ENCODE measurements at places on chromosomes 6 and 20.

DNA sequence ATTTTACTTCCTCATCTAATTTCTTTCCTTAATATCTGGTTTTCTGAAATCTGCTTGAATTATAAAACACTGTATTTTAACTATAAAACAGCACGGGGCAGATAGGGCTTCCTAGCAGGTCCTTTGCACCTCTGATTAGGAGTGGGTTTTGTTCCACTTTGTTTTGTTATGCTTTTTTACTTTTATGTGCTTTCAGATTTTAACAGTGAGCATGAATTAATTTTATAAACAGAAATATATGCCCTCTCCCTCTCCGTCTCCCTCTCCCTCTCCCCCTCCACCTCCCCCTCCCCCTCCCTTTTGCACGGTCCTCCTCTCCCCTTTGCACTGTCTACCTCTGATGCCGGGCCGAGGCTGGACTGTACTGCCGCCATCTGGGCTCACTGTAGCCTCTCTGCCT, 14.3 kb downstream of the GPX6 start:
- DNase-seq, result no peak

DNA sequence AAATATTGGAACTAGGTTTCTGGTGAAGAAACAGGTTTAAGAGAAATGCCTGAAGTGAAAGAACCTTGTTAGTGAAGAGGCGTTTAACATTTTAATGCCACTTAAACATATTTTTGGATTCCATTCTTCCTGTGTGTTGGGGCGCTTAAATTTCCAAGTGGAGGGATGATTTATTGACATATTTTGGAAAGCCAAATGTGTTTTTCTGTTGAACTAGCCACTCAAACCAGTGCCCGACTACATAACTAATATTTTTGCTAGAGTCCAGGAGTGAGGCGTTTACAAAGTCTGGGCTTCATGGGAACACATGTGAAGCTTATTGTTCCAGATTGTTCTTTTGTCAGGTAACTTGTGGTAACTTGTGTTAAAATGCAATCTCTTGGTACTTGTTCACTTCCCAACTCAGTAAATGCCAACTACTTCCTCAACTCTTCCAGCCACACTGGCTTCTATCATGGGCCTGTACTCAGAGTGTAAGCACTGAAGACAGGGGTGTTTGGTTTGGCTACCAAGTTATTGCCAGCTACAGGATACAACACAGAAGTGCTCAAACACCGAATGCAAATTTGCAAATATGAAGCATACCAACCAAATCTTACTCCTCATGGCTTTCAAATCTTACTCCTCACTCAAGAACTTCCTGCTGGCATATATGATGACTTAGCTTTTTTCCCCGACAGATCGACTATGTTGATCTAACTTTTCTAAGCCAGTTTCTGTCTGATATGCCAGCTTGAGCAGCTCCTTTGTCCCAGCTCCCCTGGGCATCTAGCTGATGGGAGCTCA, 2.0 kb upstream of the ZNFX1 start:
- DNase-seq, result no peak

GRCh38 chr6:35161776-35162607, 20.9 kb upstream of the TCP11 start:
- no peak for DNase-seq

- DNase-seq, result no peak
Measured at GRCh38 chr6:70520575-70520974, 46.2 kb upstream of the SDHAF4 start.

GRCh38 chr6:87444362-87444761, 28.4 kb upstream of the SLC35A1 start:
- no peak for DNase-seq

- DNase-seq, result no peak
Measured at GRCh38 chr6:111842271-111842822, 30.9 kb downstream of the FYN start.

DNA sequence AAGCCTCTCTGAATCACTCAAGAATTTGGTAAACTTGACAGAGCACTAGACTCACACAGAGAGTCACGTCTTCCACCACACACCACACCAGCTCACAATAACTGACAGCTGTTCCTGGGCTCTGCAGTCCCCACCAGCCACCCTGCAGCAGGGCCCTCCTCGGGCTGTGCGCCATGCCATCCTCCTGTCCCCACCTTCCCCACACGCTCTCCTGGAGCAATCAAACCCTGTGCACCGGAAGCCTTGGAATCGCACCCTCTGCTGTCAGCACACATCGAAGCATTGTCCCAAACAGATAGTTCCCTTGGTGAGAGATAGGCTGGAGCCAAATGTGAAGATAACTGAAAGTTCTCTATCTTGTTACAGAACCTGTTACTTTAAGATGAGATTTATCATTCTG, 191.0 kb downstream of the TBXT start:
- no peak for DNase-seq

DNA sequence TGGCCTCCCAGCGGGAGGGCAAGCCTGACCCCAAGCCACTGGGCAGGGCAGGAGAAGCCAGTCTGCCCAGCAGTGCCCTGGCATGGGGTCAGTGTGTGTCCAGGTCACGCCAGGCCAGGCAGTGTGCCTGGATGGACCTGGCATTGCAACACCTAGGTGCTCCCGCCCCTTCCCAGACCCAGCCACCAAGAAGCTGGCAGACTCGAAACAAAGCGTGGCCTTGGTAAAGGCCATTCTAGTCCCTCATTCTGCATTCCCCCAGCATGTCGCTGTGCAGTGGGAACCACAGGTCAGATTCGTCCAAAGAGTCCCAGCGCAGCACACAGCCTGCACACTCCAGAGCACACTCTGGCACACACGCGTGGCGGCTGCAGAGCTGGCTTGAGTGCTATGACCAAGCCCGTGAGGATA, 19.3 kb upstream of the APMAP start:
- DNase-seq, result peak; percentile 28

- no peak for DNase-seq
Measured at GRCh38 chr6:64838726-64839125, 868.3 kb downstream of the EYS start.

GRCh38 chr20:62210496-62210855, 9.6 kb downstream of the HRH3 start:
- DNase-seq, result no peak

GRCh38 chr6:114121913-114122662, 151.1 kb upstream of the HDAC2 start:
- DNase-seq, result no peak

DNA sequence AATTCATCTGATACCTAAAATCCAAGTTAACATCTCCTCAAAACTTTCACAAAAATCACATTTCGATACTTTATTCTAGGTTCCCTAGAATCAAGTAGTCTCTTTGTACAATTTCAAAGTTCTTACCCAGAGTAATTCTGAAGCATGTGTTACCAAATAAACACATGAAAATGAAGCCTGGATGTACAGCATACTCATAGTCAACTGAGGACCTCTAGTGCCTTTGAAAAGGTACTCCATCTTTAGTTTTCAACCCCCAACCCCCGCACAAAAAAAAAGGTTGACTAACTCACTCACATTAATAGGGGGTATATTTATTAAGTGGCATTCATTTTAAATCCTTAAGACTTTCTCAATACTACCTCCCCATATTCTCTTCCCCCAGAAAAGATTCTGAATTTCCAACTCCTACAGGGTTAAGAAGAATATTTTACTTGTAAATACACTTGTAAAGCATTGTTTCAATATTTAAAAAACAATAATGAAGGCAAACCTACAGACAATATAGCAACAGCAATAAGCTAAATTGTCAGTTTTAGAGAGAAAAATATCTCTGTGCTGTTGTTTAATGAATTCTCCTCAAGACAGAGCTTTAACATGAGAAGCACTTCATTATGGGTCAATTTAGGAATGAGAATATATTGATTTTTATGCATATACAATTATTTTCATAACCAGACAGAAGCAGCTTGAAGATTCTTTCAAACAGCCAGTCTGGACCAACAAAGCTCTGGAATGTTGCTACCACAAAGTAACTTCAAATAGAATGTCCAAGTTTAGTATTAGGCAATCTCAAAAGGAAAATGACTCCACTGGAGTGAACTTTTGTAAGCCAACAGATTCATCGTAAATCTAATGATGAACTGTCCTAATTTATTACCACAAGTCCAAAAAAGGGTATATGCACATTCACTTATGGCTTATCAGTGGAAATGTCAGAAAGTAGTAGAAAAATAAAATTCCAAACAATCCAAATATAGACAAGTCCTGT, 3.3 kb downstream of the PLN start:
- no peak for DNase-seq

DNA sequence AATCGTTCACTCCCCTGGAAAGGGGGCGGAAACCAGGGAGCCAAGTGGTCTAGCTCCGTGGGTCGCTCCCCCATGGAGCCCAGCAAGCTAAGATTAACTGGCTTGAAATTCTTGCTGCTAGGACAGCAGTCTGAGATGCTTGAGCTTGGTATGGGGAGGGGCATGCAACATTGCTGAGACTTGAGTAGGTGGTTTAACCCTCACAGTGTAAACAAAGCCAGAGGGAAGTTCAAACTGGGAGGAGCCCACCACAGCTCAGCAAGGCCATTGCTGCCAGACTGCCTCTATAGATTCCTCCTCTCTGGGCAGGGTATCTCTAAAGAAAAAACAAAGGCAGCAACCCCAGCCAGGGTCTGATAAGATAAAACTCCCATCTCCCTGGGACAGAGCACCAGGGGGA, 43.2 kb downstream of the COL21A1 start:
- no peak for DNase-seq

DNA sequence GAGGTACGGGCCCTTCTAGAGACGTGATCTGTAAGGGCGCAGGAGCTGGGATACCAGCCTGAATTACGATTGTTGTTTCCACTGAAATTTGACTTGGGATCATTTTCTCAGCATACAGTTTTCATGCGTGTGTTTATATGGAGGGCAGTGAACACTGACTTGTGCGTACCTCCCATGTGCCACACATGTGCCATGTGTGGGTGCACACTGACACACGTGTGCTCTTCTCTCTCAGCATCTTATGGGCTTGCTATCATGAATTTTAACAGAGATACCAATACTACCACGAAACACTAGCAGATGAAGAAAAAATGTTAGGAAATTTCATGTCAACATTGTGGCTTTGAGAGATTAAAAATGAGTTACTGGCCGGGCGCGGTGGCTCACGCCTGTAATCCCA, 39.1 kb downstream of the L3MBTL3 start:
- no peak for DNase-seq

GRCh38 chr20:58944610-58945009, 36.4 kb upstream of the NELFCD start:
- DNase-seq, result no peak

DNA sequence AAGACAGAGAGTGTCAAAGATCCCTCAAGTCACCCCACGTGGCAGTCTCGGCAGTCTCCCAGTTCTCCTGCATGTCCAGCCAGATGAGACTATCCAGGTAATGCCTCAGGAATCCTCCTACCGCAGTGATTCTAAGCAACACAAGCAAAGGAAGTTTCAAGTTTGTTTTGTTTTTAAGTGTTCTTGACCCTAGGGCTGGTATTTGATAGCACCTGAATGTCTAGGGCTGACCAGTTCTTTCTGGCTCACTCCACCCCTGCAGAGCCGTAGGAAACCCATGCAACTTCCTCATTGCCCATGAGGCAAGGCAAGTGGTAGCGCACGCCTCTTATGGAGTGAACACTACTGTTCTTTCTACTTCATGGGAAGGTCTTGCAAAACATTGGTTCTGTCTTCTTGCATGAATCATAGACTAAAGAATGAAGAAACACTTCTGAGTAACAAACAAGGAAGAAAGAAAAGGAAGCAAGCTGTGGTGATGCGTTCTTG, 24.8 kb upstream of the FOXQ1 start:
- DNase-seq, result no peak

- no peak for DNase-seq
Measured at GRCh38 chr6:21188505-21189223, 404.9 kb upstream of the SOX4 start.

- no peak for DNase-seq
Measured at GRCh38 chr6:125981571-125982185, 4.7 kb upstream of the TRMT11 start.

DNA sequence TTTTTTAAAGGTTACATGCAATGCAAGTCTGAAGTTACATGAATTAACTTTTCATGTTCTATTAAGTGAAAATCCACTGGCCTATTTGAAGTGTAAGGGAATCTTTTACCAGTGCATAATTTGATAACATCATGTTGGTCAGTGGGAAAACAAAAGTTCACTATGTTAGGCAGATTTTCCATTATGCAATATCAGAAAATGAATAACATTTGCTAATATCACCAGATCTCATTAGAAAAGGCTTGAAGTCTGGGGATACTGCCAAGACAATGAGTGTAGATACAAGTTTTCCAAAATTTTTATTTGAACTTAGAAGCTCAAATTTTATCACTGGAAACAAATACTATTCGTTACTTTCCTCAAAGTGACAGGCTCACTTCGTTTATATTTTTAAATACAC, 296.4 kb upstream of the CDH4 start:
- DNase-seq, result no peak

- DNase-seq, result no peak
Measured at GRCh38 chr6:81772741-81773140, 20.3 kb upstream of the TENT5A start.

DNA sequence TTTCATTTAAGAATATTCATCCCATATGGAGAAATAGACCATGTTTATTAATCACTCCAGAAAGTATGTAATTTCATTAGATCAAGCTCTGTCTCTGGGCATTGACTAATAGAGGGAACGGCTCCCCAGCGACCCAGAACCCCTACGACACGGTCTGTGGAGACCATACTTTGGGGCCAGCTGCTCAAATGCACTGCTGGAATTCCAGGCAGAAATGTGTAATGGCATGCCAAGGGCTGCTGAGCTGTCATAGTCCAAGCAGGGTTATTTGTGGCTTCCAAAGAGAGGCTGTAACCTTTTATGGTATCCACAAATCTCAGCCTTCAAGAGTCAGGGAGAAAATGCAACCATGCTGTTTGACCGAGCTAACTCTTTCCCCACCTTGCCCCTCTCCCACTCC, 755.8 kb downstream of the DHX35 start:
- no peak for DNase-seq

- no peak for DNase-seq
Measured at GRCh38 chr6:149211046-149211571, 106.4 kb upstream of the TAB2 start.

DNA sequence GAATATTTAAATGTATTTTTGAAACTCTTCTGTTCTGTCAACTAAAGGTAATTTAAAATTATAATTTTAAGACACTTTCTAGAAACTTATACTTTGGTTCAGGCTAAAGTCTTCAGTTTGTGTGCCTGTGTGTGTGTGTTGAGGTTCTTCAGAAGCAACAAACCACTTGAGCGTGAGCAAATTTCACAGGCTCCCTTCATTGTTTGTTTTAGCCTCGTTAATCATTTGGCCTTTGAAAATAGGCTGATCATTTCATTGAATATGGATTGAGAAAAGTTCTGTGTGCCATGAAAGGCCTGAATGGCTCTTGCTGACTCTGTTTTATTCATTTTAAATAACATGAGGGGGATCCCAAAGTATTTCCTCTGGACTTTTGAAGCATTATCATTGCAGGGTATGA, 420.1 kb downstream of the CDKAL1 start:
- no peak for DNase-seq

DNA sequence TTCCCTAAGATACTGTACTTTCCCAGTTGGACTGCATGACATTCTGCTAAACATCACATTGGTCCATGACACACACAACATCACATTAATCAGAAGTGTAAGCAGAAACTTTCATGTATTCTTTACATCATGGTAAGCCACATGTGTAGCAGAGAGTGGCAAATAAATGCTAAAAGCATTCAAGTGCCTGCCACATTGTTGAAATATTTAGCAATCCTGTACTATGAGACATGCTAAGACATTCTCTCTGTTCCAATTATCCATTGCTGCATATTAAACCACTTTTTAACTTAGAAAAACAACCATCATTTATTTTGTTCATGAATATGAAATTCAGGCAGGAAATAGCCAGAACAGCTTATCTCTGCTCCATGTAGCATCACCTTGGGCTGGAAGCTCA, 207.7 kb upstream of the GJE1 start:
- no peak for DNase-seq

GRCh38 chr6:20217891-20218290, 5.6 kb upstream of the MBOAT1 start:
- DNase-seq, result no peak
